ENCODE measurements at places on chromosomes 2 and 18.

- no peak for DNase-seq
These were observed 1150.3 kb downstream of the CNTNAP5 start for GRCh38 chr2:125175415-125175814.

- DNase-seq: no peak
These were observed 6.0 kb downstream of the RETREG2 start for GRCh38 chr2:219184121-219184520.

DNA sequence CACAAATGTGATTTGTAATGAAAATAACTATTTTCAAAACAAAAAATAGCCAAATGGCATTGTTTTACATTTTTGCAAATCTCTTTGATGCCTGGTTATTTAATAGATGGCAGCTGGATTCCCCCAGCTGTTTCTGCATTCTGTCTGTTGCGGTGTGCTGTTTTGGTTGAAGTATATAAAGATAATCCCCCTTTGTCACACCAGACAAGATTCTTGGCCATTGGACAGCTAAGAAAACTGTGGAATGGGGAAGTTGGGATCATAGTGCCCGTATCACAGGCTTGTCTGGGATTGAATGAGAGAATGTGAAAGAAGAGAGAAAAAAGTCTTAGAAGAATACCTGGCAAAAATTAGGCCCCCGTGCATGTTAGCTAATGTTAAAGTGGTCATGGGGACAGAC is 19.5 kb upstream of the LYPD6B start:
- no peak for DNase-seq

DNA sequence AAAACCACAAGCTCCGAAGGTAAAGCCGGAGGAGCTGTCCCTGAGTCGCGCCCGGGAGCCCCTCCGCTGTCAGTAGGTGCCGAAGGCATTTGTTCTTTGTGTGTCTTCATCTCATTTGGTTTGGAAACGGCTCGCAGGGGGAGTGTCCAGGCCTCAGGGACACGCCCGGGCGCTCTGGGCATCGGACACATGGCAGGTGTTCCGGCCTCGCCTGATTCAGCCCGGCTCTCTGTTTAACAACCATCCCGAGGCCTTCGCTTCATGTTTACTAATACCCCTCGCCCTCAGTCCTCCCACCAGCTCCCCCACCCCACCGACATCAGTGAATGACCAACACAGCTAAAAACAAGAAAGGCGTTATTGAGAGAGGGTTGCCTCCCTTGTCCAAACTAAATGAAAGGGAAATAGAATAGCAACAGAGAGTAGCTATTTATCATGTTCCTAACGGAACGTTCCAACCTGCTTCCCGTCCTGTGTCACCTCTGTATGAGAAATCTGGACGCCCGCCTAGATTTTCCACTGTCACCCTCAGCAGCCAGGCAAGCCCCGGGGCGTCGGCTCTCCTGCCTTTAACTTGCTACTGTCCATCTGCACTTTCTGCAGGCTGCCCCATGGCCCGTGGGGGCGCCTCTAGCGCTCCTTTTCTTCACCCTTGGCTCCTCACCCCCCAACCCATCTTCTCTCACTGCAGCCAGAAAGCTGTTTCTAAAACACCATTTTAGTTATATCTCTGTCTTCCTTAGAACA is 73.9 kb downstream of the MYCN start:
- no peak for DNase-seq

DNA sequence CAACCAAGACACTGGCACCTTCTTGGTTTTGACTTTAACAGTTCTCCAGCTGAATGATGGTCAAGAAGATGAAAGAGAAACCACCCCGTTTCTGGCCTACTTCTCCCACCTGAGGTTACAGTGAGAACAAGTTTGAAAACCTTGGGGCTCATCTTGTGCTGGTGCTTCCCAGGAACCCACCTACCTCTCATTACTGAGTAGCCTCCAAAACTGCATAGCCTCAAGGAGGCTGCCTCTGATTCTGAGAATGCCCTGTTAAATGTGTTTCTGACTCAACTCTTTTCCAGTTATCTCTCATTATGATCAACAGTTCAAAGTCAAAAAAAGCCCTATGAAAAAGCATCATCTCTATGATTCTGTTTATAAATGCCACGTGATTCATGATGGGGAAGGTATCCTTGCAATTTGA is 121.9 kb downstream of the CACNB4 start:
- DNase-seq: peak; percentile 57

DNA sequence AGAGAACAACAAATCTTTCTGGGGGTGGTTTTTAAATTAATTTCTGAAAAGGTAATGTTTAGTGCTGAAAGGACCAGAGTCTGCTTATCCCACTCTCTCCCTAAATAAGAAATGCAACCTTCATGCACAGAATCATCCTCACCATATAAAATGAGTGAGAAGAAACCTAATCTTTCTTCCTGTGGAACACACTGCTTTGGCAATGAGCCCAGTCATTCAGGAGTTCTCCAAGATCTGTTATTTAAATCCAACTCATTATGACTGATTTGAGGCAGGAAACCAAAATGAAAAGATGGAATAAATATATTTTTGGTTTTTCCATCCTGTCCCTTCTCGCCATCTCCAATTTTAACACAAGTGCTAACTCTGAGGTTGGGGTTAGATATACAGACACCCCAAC is 228.3 kb downstream of the SRBD1 start:
- no peak for DNase-seq

GRCh38 chr18:56884511-56884910 is 233.4 kb downstream of the WDR7 start:
- no peak for DNase-seq

DNA sequence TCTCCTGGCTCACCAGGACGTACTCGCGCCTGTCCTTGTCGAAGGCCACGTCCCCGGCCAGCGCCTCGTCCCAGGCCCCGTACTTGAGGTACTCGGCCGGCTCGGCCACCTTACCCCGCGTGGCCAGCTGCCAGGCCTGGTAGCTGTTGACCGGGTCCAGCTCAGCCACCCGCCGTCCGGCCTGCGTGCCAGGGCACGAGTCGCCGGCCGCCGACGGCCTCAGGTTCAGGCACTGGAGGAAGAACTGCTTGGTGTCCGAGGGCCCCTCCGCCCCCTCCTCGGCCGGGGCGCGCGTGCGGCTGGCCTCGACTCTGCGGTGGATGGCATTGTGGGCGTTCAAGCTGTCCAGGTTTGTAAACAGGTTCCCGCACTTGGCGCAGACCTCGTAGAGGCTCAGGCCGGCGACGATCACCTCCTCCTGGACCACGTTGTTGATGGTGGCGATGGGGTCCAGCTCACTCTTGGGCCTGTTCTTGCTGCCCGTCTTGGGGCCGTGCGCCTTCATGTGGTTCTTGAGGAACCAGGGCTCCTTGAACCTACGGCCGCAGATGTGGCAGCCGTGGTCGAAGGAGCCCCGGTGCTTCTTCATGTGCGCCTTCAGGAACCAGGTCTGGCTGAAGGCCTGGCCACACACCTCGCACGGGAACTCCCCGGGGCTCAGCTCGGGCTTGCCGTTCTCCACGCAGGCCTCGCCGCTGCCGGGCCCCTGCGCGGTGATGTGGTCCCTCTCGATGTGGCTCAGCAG is 53.2 kb downstream of the ZNF516 start:
- DNase-seq: no peak

All from activated CD4-positive, alpha-beta T cell treated with anti-CD3 and anti-CD28 coated beads, Interleukin-2, Interleukin-4, amounts not matched to agents 100 ng/mL and 50 ng/mL, durations not matched to agents 16 hours and 8 hours (primary cell).